Choroid plexus epithelial cell (primary cell): ENCODE measurements at places on chromosomes 6 and 20.
A peak's percentile ranks its signal among the peaks of the same experiment; 100 is the strongest.

DNA sequence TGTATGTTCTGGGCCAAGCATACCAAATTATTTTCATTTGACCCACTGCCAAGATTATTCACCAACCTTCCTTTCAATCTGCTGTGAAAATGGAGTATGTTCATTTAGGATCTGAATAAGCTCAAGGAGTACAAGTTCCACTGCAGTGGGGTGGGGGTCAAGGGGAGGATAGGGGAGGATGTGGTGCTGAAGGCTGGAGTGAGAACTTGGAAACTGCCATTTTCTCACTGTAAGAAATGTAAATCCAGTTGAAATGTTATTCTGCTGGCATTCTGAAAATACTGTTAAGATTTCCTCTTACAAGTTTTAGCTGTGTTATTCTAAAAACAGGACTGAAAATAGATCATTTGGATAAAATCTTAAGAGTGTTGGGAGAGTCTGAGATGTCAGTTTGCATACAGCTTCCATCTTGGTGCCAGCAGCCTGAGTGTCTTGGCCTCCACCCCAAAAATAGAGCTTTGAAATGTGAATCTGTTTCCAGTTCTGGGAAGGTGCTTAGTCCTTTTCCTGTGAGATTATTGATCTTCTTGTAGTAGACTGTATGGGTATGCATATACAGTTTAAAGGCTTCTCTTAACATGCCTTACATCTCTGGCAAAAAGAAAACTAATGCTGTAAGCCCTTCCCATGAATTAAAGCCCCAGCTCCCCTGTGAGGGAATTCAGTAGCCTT lies 84.3 kb downstream of the CTNNBL1 start:
- no peak for DNase-seq

- peak; percentile 68 for DNase-seq
These were observed 20.3 kb downstream of the TRAF3IP2 start for GRCh38 chr6:111585241-111585973.

GRCh38 chr6:7685276-7685675 lies 40.6 kb upstream of the BMP6 start:
- no peak for DNase-seq

GRCh38 chr6:100627911-100628758 lies 163.4 kb upstream of the SIM1 start:
- no peak for DNase-seq

DNA sequence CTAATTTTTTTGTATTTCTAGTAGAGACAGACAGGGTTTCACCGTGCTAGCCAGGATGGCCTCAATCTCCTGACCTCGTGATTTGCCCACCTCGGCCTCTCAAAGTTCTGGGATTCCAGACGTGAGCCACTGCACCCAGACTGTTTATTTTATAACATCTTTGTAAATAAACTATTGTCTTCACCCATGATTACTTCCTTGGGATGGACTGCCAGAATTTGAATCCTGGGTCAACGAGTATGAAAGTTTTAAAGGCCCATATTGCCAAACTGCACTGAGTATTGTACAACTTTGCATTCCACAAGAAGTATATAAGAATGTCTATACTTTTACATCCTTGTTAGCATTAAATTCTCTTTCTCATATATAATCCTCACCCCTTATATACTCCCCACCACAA lies 38.6 kb downstream of the ZHX3 start:
- DNase-seq, result peak; percentile 50

- peak; percentile 82 for DNase-seq
These were observed 84.9 kb upstream of the NAA20 start for GRCh38 chr20:19932170-19932667.

- DNase-seq, result peak; percentile 63
These were observed 43.5 kb downstream of the PANK2 start for GRCh38 chr20:3932681-3933080.

DNA sequence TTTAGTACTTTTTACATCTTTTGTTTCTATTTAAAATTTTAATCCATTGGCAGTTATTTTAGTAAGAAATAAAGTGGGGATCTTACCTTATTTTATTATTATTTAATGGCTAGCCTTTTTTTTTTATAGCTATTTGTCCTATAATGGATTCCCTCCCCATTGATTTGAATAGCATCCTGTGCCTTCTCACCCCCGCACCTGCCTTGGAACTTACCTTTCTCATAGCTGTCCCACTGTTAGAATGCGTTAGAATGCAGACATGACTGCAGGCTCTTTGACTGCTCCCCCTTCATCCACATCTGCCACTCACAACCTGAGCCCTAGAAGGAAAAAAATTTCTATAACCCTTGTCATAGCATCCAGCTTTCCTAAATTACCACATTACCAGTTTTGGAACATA lies 9.1 kb downstream of the PKIB start:
- no peak for DNase-seq

- DNase-seq, result peak; percentile 90
These were observed 441.4 kb downstream of the BCKDHB start for GRCh38 chr6:80547827-80548226.

DNA sequence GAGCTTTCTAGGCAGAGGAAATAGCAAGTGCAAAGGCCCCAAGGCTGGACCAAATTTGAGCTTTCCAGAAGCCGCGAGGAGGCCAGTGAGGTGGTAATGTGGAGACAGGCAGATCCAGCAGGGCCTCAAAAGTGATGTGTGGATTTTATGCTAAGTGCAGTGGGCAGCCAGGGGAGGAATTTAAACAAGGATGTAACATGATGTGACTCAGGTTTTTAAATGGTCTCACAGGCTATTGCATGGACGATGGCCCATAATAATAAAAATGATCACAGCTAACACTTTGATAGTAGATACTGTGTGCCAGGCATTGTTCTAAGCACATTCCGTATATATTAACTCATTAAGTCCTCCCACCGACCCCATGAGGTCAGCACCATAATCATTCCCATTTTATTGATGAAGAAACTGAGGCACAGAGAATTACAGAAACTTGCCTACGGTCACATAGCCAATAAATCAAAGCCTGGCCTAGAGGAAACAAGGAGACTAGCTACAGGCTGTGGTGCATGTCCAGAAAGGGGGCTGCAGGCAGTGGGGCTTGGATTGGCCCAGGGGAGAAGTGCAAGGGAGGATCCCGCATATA lies 18.0 kb upstream of the PREX1 start:
- no peak for DNase-seq

GRCh38 chr6:21885532-21886114 lies 292.1 kb downstream of the SOX4 start:
- peak; percentile 83 for DNase-seq
